EL (cell line): ENCODE measurements at places on chromosomes 2 and 18.
A peak's percentile ranks its signal among the peaks of the same experiment; 100 is the strongest.

- DNase-seq, result no peak
Observed at GRCh38 chr2:222434204-222434603, 9.9 kb downstream of the SGPP2 start.

- DNase-seq, result peak; percentile 26
Observed at GRCh38 chr2:184611361-184612085, 13.2 kb downstream of the ZNF804A start.

DNA sequence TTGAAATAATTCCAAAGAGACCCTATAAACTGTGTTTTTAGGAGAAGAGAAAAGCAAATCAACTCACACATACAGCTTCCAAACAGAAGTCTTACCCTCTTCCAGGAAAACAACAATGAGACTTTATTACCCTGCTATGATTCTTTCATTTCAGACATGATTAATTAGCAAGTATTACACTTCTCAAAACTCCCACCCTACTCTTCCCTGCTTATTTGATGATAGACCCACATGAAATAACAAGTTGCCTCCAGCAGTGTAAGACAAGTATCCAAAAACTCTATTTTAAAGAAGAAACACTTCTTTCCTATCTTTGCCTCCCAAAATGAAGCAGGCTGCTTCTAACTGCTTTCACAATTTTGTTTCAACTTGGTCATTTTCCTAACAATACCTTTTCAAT, 4.1 kb downstream of the FIGN start:
- DNase-seq, result no peak

- DNase-seq, result no peak
Observed at GRCh38 chr2:14677039-14677438, 44.5 kb downstream of the LRATD1 start.

- DNase-seq, result no peak
Observed at GRCh38 chr2:202642567-202642966, 7.8 kb downstream of the FAM117B start.

- DNase-seq, result no peak
Observed at GRCh38 chr2:23516520-23517256, 131.7 kb downstream of the KLHL29 start.

DNA sequence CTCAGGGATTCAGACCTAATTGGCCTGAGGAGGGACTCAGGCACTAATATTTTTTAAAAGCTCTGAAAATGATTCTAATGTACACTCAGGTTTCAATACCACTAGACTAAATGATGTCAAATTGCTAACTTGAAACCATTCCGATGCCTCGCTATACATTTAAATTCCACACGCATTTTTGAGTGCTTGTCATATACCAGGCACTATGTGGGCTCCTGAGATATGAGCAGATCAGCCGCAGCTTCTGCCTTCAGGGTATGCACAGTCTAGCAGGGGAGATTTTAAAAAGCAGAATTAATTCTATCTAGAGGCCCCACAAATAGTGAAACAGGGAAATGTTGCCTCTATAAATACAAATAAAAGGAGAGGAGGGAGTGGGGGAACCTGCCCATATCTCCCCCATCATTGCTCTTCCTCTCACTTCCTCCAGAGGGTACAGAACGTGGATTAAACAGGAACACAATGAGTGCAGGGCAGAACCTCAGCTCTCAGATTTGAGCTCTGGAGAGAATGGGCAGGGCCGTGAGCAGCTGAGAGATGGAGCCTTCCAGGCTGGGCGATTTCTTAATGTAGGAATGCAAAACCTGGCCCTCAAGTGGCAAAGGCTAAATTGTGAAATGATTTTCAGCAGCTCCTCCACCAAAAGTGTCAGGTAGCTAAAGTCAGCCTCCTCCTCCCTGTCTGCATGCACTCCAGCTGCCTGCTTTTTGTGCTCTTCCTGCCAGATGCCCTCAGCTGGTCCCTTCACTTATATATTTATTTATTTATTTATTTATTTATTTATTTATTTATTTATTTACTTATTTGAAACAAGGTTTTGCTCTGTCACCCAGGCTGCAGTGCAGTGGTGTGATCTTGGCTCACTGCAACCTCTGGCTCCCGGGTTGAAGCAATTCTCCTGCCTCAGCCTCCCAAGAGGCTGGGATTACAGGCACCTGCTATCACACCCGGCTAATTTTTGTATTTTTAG, 24.6 kb upstream of the LBH start:
- no peak for DNase-seq

- no peak for DNase-seq
Observed at GRCh38 chr2:12284037-12284436, 432.7 kb upstream of the TRIB2 start.

DNA sequence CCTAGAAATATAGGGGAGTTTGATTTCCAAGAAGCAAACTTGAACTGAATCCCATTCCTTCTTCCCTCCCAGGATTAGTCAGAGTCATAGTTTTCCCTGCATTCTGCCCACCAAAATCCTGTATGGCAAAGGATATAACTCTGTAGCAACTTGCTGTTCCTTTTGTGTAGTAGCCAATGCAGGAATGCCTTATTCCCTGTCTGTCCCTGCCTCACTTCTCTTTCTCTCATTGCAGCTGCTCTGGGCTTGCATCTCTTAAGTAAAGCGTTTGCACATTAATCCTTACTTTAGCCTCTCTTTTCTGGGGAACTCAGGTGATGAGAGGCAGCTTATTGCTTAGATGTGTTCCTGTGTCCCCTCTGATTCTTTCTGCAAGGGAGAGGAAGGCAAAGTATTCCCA, 333.1 kb upstream of the VWC2L start:
- no peak for DNase-seq

DNA sequence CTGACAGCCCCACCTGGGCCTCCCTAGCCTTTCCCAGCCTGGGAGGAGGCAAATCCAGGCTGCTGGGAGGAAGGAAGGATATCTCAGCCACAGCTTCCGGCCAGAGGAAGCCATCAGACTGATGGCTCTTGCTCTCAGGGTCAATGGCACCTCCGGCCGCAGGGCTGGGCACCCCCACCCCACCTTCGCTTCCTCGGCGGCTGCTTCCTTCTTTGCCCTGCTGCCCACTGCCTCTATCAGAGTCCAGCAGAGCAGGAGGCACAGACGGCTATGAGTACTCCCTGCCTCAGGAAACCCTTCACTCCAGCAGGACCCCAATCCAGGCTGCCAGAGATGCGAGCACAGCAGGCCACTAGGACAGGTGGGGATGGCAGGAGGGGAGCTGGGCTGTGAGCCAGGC, 3.3 kb downstream of the SEMA4C start:
- DNase-seq, result no peak

DNA sequence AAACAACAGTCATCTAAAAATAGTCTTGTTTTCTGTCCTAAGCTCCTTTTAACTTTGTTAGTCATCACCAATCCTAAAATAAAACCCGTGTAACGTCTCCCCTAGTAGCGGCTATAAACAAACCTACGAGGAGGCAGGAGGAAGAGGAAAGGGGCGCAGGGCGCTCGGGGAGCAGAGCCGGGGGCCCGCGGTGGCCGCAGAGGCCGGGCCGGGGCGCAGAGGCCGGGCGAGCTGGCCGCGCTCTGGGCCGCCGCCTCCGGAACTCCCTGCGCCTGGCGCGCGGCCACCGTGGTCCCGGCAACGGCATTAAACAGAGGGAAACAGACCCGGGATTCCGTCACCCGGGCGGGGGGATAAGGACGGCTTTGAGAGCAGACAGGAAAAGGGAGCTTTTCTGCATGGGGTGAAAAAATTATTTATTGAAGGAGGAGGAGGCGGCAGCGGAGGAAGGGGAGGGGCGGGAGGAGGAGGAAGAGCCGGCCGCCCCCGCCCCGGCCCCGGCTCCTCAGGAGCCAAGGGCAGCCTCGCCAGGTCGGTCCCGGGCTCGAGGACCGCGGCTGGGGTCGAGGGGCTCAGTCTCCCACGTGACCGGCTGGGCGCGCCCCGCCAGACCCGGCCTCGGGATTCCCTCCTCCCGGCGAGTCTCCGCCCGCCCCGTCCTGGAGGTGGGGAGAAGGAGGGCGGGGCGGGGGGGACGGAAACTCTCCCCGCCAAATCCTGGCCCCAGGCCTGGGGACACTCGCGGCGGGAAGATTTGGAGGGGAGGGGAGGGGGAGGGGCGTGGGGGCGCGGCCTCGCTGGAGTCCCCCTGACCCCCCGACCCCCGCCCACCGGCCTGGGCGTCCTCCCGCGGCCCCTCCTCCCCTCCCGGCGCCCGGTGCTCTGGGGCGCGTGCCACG, 1.8 kb upstream of the NFATC1 start:
- peak; percentile 78 for DNase-seq

DNA sequence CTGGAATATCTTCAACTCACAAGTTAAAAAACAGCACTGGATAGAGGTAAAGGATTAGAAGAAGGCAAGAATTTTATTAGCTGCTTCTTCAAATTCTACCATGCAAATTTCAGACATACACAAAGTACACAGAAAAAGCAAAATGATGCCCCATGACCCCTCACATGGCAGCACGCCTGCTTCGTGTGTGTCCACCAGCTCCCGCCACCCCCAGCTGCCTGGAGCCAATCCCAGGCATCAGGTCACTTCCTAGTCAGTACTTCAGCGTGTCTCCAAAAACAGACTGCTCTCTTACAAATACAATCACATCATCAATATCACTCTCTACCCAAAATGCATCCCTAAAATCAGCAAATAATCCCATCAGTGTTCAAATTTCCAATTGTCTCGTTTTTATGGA, 35.8 kb downstream of the IMPA2 start:
- no peak for DNase-seq

DNA sequence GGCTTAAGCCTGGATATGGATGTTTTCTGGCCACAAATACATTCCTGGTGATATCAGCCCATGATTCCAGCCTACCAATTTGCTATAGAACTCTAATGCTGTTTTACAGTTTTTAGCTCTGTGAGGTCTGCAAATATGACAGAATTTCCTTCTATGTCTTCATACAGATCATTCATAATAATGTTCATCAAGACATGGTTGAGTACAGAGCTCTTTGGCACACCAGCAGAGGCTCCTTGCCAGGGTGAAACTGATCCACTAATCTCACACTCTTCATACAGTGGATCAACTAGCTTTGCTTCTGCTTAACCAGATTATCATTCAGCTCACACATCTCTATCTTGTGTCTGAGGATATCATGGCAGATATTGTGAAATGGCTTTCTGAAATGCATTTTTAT, 672.1 kb downstream of the STK39 start:
- DNase-seq, result no peak

- DNase-seq, result no peak
Observed at GRCh38 chr2:22290302-22290701, 1094.7 kb upstream of the KLHL29 start.

- DNase-seq, result peak; percentile 76
Observed at GRCh38 chr2:60484133-60484645, 69.3 kb downstream of the BCL11A start.

GRCh38 chr2:40279001-40279400, 172.9 kb downstream of the SLC8A1 start:
- DNase-seq, result peak; percentile 22

- no peak for DNase-seq
Observed at GRCh38 chr2:145771525-145771924, 1251.6 kb upstream of the ZEB2 start.

- no peak for DNase-seq
Observed at GRCh38 chr18:10226971-10227370, 227.5 kb upstream of the APCDD1 start.

- DNase-seq, result peak; percentile 45
Observed at GRCh38 chr2:225104971-225105370, 62.7 kb upstream of the DOCK10 start.

- DNase-seq, result no peak
Observed at GRCh38 chr2:6492573-6492972, 373.1 kb downstream of the CMPK2 start.

DNA sequence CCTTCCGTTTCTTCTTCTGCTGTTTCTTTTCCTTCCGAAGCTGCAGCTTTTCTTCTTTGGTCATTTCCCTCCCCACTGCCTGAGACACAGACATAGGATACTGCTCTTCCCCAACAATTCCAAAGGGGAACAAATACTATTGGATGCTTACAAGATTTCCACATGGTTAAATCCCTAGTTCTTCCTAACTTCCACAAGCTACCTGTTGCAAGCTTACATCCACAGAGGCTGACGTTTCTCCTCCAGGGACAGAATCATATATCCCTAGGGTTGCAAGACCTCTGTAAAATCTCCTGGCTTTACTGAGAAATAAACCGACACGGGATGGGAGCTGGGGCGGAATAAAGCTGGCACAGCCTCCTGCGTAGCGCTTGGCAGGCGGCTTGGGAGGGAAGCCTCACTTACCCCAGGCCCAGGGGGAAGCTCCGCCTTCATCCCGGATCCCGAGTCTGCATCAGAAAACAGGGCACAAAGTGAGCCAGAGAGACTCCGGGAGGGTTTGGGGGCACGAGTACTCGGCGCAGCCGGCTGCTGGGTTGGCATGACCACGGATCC, 590 bp downstream of the EIF2B4 start:
- peak; percentile 64 for DNase-seq

GRCh38 chr2:227933884-227934283, 62.5 kb downstream of the DAW1 start:
- DNase-seq, result no peak

- DNase-seq, result no peak
Observed at GRCh38 chr2:106054880-106055655, 139.0 kb downstream of the UXS1 start.

GRCh38 chr18:3623769-3624545, 174.0 kb downstream of the TGIF1 start:
- DNase-seq, result peak; percentile 97
